ENCODE measurements at places on chromosomes 13 and 19.
A peak's percentile ranks its signal among the peaks of the same experiment; 100 is the strongest.

DNA sequence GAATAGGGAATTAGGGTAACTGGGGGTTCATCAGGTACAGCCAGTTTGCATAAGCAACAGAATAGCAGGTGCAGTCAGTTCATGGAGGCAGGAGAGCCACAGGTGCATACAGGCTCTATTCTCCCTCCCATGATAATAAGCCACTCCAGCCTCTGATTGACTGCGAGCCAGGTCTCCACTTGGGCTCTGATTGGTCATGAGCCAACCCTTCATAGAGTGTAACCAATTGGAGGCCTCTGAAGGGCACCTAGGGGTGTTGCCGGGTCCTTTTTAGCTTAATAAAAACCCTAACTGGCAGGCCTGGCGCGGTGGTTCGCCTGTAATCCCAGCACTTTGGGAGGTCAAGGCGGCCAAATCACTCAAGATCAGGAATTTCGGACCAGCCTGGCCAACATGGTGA lies 8.7 kb upstream of the CKM start:
- no peak for DNase-seq

DNA sequence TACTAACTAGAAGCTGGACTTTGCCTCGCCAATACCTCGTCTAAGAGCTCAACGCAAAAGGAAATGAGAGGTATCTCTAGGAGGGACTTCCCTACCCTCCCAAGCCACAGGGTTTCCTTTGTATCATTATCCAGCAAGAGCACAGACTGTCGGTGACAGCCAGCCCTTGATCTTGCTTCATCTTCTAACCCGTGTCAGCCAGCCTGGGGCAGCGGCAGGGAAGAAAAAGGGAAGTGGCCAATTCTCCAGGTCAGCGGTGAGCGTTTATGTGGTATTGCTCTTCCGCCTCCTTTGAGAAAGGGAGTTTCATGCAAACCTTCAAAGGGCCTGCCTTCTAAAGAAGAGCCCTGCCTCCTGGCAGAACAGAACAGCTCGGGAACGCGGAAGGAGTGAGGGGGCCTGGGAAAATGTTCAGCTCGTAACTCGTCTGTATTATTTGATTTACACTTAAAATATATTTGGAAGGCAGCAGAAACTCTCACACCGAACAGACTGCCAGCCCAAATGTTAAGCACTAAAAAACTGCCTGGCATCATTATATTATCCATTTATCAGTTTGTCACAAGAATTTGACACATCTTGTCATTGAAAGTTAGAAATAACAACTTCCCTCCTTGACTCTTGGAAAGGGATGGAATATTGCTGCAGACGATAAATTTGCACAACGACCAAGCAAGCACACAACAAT lies 41.8 kb downstream of the EFNB2 start:
- no peak for DNase-seq

GRCh38 chr13:35850569-35850968 lies 280.6 kb downstream of the DCLK1 start:
- DNase-seq: no peak

DNA sequence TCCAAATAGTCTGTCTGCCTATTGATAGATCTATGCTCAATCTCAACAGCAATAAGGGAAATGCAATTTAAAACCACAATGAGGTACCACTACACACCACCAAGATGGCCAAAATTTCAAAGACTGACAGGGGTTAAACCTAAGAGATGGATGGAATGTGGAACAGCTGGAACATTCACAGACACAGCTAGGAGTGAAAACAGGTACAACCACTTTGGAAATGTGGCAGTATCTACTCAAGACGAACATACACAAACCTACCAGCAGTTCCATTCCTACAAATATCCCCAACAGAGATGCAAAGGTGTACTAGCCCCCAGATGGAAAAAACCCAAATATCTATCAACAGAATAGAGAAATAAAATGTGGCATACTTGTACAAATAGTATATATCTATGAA lies 86.4 kb downstream of the TSC22D1 start:
- no peak for DNase-seq

- DNase-seq: no peak
Measured at GRCh38 chr13:23788459-23788858, 100.7 kb downstream of the MIPEP start.

DNA sequence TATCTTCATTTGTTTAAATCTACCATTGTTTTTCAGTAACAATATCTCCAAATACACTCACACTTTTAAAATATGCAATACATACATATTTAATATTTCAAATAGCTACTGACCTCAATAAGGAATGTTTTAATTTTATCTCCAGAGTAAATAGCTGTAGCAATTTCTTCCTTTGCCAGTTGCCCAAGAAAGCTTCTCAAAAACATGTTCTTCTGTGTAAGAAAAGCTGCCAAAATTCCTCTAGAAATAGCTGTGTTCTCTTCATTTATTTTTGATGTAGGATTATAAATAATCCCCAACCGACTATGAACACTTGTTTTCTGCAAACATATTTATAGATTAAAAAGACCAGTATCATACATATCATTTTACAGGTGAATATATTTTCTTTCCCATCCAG lies 150.5 kb downstream of the UGGT2 start:
- no peak for DNase-seq

- DNase-seq: no peak
Measured at GRCh38 chr13:114140131-114140905, 7.9 kb upstream of the RASA3 start.

DNA sequence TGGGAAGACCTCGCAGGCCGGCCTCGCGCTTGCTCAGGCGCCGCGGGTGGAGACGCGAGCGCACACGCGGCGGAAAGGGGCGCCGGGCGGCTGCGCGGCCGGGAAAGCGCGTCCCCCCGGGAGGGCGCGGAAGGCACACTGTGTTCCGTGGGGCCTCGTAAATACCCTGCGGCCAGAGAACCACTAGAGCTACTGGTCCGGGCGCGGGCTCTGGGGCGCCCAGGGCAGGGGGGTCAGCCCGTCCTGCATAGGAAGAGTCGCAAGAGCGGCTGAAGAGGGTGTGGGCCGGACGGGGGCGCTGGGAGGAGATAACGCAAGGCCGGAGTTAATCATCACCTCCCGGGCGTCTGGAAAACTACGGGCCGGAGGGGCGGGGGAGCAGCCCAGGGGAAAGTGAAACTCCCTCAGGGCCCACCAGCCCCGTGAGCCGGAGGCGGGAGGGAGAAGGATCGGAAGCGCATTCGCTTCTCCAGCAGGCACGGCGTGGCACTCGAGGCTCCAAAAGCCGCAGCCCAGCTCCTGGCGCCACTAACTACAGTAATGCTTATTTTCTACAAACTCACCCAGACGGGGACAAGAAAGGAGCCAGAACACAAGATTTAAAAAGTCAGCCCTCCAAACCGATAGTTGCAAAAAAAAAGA lies 1.1 kb upstream of the WBP4 start:
- DNase-seq: peak; percentile 65

DNA sequence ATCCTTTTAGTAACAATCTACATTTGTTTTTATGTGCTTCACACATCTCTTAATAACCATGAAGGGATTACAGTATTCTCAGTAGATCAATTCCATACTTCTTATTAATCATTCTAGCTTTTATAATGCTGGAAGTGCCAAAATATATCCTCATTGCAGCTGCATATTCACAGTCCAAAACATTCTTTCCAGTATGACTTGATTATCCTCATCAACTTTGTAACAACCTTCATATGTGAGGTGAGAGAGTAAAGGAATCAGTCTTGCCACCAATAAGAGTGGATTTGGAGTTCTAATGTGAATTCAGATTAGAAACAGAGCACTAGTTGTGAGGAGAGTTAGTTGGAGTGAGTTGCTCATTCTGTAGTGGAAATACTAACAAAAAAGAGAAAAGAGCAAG lies 208.0 kb upstream of the SPRY2 start:
- DNase-seq: no peak

DNA sequence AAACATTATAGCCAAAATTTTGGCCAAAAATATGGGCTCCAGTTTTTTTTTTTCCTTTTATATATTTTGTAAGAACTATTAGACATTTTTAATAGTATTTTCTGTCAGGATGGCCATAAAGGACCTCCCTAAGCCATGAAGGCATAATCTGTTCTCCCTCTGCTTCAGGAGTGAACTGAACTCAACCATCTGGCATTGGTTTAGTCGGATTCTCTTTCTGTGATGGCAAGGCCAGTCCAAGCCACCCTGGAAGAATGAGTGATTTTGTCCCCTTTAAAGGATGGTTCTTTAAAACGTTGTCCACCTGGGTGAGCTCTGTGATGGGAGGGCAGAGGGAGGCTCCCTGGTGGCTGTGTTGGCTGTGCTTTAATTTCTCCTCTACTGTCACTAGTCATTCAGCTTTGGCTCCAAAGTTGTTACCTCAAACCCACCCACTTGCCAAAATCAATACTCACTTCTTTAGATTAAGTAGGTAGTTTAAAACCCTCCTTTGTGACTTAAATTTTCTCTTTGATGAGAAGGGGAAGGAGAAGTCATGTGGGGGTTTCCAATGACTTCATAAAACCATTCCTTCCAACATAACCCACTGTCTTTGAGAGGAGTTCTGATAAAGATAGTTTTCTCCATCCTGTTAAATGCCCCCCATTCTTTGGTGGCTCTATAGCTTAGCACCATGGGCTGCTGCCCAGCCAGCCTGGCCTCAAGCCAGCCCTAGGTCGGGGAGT lies 4.4 kb downstream of the TNFRSF19 start:
- no peak for DNase-seq

GRCh38 chr19:55392820-55393761 lies 7.4 kb downstream of the RPL28 start:
- DNase-seq: no peak

- DNase-seq: no peak
Measured at GRCh38 chr19:58261600-58261967, 17.2 kb upstream of the ZNF8 start.

- no peak for DNase-seq
Measured at GRCh38 chr13:33197541-33197971, 88.0 kb downstream of the STARD13 start.

GRCh38 chr19:49976496-49976895 lies 15.5 kb upstream of the SIGLEC11 start:
- DNase-seq: no peak

DNA sequence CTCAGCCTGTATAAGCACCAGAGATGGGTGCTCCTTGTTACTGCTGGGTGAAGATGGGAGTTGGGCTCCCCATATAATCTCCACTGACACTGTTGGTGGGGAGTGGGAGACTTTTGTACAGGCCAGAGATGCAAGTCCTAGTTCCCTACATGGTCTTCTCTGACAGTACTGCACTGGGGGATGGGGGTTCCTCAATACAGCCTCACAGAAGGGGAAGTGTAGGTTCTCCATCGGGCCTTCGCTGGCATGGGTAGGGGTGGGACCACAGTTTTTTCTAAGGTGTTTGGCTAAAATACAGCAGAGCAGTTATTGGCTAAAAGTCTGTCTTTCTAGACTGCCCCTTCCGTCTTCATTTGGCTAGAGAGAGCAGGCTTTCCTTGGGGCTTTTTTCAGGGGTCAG lies 167.2 kb upstream of the SERP2 start:
- no peak for DNase-seq

DNA sequence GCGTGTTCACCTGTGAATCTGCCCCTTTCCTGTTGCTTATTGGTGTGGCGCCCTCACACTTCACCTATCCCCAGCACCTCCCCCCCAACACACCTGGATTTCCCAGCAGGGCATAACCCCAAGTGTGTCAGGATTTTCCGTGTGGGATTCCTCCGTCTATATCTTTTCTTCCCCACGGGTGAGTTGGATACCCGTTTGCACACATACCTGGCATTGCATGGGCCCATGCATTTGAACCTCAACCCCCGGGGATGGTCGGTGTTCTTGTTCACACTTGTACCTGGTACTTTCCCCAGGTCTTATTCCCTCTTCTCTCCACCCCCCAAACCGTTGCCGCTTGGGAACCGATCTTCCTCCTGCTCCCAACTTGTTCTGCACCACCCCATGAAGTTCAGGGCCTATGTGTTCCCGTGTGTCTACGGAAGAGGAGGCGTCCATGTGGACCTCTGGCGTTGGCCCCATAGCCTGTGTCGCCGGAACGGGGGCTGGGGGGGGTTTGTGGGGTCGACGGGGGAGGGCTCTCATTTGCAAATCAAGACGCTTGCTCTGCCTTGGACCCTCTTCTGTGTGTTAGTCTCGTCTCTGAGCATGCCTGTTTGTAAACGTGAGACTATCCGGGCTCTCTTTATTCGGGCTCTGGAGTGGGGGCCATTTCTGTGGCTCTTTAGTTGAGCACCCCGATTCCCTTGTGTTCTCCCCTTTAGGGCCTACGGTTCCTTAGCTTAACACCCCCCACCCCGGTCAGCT lies 1.7 kb downstream of the PRR12 start:
- DNase-seq: no peak

DNA sequence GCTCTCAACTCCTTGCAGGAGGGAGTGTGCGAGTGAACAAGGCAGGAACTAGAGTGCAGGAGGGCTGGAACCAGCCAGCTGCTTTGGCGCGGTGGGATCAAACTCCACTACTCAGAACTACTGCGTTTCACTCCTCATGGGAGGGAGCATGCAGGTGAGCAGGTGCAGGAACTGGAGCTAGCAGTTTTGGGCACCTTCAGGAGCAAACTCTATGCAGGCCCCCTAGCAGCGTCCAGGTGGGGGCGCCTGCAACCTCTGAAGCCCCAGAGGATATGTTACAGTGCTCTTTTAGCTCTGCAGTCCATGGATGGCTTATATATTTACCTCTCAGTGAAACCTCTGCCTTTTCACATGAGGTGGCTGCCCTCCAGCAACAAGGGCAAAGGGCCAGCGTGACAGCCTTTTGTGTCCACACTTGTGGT lies 1303.4 kb downstream of the PCDH9 start:
- DNase-seq: no peak

DNA sequence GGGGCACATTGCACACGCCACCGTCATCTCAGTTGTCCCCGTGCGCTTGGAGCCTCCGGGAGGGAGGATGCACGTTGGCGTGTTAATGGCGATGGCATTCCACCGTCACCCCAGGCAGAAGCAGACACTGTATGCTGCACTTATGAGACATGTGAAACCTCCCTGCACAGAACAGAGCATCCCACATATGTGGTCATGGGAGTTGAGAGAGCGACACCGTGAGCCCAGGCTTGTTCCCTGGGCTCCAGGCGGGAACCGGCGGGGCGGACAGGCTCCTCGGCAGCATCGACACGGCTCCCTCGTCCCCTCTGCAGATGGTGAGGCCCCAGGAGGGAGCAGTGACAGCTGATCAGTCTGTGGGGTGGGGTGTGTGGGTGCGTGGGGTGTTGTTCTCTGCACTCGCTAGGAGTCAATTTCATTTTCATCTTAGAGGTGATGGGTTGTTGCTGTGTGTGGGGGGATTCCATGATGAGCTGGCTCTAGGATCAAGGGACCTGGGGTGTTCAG lies 40.4 kb downstream of the CRTC1 start:
- DNase-seq: no peak

Data from urothelium cell line (cell line).